ENCODE measurements at places on chromosomes 4 and X.
A peak's percentile ranks its signal among the peaks of the same experiment; 100 is the strongest.

DNA sequence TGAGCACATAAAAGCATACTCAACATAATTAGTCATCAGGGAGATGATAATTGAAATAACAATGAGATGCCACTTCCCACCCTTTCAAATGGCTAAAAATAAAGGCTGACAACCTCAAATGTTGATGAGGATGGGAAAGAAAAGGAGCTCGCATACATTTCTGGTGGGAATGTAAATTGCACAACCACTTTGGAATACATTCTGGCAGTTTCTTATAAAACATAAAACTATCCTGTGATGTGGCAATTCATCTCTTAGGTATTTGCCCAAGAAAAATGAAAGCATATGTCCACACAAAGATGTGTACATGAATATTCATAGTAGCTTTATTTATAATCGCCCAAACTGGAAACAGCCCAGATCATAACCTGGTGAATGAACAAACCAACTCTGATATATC lies 687 bp upstream of the ZNF275 start:
- no peak for DNase-seq

DNA sequence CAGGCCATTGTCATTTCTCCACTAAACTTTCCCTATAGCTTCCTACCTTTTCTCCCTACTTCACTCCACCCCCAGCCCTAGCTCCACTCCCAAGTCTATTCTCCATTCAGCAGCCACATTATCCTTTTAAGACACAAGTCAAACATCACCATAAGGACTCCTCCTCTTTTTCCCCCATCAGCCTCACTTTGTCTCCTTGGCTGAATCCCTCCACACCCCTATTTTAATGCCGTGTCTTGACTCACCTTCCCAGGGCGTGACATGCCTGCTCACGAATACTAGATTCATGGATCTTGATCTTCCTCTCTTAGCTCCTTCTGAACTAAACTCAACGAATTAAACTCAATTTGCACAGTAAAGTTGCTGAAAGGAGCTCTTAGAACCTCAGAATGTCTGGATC lies 281.9 kb downstream of the PTTG2 start:
- no peak for DNase-seq

DNA sequence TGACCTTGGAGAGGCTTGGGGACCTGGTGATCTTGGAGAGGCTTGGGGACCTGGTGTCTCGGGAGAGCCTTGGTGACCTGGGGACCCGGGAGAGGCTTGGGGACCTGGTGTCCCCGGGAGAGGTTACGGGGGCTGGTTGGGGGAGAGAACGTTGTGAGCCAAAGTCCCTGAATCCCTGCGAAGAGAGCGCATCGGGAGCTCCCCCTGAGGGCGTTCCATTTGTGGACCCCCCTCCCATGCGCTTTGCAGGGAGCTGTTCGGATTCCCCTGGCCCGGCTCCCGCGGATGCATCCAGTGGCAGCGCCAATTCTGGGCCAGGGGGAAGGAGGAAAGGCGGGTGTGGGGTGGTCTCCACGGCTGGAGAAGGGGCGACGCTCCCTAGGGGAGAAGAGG lies 13.3 kb downstream of the SHOX start:
- DNase-seq, result peak; percentile 43

DNA sequence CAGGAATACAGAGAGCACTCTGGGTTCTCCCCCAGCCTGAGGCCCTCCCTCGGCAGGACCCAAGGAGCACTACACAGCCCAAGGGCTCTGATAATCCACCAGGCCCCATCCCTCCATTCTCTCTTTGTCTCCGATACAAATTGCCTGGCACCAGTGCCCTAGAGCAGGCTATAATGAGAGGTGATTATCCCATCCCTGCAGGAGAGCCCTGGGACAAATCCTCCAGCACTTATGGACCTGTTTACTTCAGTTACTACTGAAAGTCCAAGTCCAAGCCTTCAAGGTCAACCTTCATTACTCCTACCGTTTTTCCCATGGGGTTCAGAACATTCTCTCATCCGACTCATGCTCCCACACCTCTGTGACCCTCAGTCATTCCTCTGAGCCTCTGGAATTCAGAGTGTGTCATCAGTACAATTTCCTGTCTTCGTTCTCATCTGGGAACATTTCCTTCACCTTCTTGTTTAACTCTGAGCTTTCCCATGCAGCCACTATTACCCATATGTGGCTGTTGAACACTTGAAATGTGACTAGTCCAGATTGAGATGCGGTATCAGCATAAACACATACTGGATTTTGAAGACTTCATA lies 299.0 kb downstream of the RAPGEF2 start:
- no peak for DNase-seq

DNA sequence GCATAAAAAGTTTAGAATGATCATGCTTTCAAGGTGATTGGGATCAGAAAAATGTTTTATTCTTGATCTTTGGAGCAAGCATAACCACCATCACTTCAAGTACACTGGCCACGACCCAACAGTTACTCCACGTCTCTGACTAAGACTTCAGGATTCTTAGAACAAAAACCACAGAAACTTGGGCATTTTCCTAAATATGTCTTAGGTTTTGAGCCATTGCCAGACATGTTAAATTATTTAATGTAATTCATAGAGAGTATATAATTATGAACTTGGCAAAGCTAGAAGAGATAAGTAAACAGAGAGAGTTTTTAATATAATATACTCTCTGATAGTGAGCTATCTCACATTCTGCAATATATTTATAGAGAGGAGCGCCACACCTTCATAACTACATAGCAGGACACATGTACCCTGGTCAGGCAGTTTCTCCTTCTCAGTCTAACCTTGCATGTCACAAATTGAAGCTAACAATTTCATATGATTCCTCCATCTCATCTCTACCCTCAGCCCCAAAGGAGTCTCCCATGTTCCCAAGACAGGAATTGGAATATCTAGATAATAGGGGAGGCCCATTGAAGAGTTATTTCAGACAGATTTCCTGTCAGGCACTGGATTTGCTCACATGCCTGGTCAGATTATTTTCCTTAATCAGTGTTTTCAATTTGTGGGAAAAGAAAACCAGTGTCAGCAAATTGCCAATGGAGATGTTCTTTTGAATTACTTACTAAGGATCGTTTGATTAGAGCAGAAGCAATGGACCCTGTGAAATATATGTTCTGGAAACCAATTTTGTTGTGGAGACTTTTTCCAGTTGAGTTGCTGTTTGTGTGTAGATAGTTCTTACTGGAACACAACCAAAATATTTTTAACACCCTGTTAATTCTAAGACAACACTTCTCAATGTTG lies 61.7 kb upstream of the GUCY1A1 start:
- DNase-seq, result no peak

GRCh38 chr4:107248571-107248970 lies 212.5 kb upstream of the DKK2 start:
- DNase-seq, result no peak

DNA sequence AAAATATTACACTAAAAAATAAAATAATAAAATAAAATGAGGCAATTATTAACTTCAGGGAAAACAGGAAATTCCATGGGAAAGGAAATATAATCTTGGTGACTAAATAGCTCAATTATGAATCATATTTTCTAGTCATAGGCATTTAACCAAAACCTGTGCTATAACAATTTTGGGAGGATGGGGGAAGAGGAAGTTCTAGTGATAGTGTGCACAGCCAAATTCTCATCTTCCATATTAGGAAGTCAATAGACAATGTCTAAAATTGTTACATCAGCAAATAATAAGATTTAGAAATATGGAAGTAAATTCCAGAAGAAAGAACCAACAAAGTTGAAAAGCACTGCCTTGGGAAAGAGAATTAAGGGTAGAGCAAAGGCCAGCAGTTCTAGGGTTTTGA lies 2.8 kb downstream of the AWAT2 start:
- no peak for DNase-seq

GRCh38 chr4:158819942-158820786 lies 51.3 kb downstream of the FNIP2 start:
- DNase-seq, result no peak

DNA sequence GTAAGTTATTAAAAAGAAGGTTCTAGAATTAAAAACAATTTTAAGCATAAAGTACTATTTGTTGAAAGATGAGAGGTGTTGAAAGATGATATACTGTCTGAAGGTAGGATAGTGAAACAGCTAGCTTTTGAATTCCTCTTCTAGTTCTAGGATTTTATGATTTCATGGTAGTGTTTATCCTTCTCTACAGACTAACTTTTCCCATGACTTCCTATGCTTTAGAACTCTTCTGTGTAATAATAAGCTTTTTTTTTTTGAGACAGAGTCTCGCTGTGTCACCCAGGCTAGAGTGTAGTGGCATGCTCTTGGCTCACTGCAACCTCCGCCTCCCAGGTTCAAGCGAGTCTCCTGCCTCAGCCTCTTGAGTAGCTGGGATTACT lies 96.0 kb upstream of the NUDT6 start:
- DNase-seq, result no peak

DNA sequence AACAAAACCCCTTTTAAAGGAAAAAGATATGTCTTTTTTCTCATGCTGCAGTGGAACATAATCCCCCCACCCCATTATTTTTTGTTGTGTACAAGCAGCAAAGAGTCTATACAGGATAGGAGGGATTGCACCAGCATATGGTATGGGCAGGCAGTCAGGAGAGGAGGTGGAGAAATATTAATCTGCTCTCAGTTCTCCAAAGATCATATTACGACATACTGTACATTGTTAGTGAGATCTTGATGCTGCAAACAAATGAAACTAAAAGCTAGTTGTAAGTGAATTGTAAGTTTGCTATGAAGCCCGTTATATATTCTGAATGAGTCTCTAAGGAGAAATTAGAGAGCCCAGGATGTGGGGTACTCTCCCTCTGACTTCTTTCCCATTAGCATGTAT lies 75.3 kb downstream of the RAPGEF2 start:
- no peak for DNase-seq

DNA sequence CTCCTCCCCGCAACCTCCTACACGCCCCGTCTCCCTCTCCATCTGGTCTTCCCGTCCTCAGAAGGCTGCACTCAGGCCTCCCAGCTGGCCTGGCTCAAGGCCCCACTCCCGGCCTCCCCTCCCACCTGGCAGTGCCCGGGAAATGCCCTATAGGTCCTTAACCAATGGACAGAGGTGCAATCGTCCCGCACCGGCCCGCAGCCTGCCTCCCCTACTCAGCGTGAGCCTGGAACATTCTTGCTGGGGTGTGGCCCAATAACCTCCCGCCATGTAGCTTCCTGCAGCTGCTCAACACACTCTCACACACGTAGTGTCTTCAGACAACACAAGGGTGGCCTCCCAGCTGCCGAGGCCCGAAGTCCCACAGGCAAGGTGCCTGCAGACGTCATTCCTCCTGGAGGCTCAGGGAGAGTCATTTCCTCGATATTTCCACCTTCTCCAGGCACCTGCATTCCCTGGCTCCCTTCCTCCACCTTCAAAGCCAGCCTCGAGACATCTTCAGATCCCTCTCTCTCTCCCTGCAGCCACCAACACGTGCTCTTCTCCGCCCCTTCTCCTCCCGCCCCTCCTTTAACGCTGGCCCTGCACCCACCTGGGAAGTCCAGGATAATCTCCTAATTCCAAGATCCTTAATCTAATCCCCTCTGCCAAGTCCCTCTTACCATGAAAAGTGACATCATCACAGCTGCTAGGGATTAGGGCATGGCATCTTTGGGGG lies 56.2 kb downstream of the ADRA2C start:
- DNase-seq, result no peak

DNA sequence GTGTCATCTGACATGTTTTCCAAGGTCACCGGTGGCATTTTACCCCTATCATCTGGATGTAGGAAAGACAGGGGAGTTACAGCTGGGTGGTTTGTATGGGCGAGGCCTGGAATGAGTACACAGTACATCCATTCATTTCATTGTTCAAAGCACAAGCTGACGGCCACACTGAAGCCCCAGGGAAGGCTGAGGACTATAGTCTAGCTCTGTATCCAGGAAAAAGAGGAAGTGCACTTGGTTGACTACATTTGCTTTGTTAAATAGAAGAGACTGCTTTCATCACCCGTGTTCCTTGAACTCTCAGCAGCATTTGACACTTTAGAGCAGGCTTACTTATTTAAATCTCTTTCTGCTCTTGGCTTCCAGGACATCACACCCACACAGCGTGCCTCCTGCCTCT lies 1041.0 kb upstream of the TENM3 start:
- no peak for DNase-seq

- DNase-seq, result no peak
Measured at GRCh38 chr4:158775091-158775651, 6.3 kb downstream of the FNIP2 start.
